T follicular helper cell (primary cell): ENCODE measurements at places on chromosomes 2 and 18.

- no peak for DNase-seq
Measured at GRCh38 chr18:255171-255570, 12.7 kb downstream of the THOC1 start.

- DNase-seq: no peak
Measured at GRCh38 chr18:54351186-54351585, 6.5 kb downstream of the STARD6 start.

DNA sequence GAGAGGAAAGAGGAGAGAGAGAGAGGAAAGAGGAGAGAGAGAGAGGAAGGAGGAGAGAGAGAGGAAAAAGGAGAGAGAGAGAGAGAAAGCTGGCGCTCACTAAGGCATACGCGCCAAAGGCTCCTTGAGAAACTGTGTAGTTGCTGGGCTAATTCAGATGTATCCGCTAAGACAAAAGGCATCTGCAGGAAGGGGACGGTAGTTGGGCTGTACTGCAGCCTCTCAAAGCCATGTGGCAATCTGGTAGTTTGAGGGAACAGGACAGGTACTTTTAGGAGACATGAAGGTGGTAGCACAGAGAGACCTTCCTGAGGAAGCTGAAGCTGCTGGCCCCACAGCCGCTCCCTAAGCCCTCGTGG lies 31.6 kb downstream of the THNSL2 start:
- DNase-seq: no peak

DNA sequence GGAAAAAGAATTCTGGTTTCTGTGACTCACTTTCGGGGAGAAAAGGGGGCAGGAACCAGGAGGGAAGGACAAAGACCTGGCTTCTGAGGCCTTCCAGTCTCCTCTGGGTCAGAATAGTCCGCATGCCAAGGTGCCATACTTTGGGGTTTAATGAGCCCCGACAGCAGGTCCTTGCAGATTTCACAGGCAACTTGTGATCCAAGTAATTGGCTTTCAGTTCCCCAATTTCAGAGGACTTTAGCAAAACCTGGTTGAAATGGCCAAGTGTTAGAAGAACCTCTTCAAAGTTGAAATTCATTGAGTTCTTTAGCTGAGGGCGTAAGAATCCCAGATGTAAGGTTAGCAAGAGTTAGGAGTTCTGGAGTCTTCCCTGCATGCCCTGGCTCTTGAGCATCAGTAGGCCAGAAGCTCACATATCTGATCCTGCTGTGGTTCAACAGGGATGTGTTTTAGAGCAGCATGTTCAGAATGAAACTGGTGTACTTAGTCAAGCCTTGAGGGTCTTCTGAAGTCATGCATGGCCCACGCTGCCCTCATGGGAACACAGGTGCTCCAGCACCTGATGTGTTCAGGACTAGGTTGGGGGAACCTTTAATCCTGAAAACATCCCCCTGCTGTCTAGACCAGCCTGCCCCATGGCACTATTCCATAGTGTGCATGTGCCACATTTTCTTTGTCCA lies 143.0 kb downstream of the NUP35 start:
- DNase-seq: no peak

- no peak for DNase-seq
Measured at GRCh38 chr2:145764631-145765030, 1244.7 kb upstream of the ZEB2 start.

DNA sequence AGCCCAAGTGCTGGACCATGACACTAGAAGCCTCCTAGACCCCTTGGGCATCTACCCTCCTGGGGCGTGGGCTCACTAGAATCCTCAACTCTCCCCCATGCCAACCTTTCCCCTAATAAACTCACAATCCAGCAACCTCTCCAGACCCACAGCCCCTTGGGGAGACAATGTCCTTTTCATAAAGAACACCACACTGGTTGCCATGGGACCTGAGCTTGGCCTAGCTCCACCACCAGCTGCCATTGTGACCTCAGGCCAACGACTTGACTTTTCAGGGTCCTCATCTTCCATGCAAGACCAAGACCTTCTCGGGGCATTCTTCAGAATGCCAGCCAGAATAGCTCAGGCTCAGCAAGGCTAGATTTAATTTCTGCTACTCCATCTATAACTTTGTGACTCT lies 128.1 kb upstream of the NPAS2 start:
- no peak for DNase-seq

- DNase-seq: no peak
Measured at GRCh38 chr2:95158441-95158840, 1.2 kb downstream of the ZNF514 start.

- no peak for DNase-seq
Measured at GRCh38 chr18:79788734-79789085, 9.0 kb upstream of the KCNG2 start.

DNA sequence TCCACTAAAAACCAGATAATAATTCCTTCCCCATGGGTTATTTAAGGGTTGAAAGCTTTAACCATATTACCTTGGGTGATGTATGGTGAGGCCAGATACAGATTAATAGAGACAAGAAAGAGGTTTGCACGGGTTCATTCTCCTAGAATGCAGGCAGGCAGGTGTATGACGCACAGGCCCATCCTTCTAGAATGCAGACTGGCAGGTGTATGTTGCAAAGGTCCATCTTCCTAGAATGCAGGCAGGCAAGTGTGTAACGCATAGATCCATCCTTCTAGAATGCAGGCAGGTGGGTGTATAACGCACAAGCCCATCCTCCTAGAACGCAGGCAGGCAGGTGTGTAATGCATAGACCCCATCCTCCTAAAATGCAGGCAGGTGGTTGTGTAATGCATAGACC lies 3.9 kb downstream of the RSAD2 start:
- DNase-seq: no peak

DNA sequence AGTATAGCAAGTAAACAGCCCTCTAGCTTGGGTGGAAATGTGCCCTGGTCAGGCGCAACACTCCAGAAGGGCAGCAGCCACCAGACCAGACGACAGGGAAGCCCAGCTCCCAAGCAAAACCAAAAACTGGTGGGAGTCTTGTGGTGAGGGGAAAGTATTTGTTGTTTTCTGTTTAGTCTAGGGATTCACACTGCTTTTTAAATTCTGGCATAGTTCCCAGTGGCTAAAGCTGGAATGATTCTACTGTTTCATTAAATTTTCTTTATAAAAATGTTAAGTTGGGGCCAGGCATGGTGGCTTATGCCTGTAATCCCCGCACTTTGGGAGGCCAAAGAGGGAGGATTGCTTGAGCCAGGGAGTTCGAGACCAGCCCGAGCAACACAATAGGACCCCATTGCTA lies 38.5 kb downstream of the MERTK start:
- no peak for DNase-seq

DNA sequence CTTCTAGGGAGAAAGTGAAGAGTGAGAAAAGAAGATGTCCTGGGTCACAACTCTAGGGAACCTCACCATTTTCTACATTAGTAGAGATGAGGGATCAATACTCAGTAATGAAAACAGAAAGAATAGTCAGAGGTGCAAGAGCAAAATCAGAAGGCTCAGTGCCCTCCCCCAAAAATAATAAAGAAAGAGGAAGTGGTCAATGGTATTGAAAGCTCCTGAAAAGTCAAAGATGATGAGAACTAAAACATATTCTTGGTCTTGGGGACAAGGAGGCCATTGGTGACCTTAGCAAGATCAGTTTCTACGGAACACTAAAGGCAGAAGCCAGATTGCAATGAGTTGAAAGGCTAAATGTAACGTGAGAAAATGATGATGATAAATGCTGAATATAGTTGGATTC lies 24.5 kb upstream of the MYO1B start:
- DNase-seq: no peak

GRCh38 chr2:136310797-136311603 lies 193.1 kb upstream of the CXCR4 start:
- DNase-seq: no peak

GRCh38 chr2:96116879-96117533 lies 635 bp upstream of the ADRA2B start:
- DNase-seq: peak; percentile 33
